ENCODE measurements at places on chromosomes 5 and 9.

DNA sequence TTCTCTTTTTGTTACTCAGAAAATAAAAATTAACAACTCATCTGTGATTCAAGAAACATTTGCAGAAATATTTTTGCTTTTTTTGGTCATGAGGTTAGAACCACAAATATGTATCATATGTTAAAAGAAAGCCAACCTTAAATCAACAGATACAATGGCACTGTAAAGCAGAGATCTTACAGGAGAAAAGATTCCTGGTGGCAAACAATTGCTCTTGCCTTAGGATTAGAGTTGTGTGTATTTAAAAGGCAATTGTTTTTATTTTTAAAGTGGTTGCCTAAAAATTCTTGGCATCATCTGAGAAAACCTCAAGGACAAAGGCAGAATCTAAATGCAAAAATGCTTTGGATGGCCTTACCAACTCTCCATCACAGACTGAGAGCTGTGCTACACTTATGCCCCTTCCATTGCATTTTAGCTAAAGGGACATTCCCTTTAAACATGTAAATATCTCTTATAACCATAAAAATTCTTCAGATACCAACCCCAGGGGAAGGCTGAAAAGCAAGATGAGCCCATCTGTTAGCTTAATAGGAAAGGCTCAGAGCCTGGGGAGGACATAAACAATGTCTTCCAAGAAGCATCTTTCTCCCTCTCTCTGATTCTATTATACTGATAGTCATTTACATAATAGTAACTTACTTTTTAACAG, 100.4 kb downstream of the FAM114A2 start:
- DNase-seq = no peak

GRCh38 chr9:6149315-6149714, 66.3 kb upstream of the IL33 start:
- DNase-seq = no peak

- peak; percentile 88 for DNase-seq
Measured at GRCh38 chr5:139664086-139664693, 16.0 kb downstream of the CXXC5 start.

GRCh38 chr9:36874261-36874660, 159.8 kb downstream of the PAX5 start:
- no peak for DNase-seq

- no peak for DNase-seq
Measured at GRCh38 chr9:129459547-129460322, 161.2 kb downstream of the C9orf50 start.

DNA sequence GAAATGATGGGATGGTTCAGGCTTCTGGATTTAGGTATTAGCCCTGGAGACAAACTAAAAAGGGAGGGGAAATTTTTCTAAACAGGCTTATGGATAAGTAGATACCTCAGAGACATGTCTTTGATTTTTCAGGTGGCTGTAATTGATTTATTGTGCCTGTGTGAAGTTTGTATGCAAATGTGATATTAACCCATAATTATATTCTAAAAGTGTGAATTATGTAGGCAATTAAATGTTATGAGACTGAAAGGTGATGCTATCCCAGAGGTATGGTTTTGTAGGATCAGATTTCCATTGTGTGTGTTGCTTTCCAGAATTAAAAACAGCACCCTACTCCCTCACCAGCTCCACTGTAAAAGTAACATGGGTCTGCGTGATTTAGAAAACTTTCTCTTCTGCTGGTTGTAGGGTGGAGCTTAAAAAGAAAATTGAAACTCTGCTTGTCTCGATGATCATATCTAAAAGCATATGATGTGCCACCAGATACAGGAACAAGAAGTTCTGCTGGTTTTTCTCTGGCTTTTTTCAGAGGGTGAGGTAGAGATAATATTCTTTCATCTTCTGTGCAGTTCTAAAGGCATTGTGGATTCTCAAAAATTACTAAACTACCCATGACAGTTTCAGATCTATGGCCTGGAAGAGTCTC, 71.8 kb upstream of the TAF11L2 start:
- DNase-seq = peak; percentile 51

DNA sequence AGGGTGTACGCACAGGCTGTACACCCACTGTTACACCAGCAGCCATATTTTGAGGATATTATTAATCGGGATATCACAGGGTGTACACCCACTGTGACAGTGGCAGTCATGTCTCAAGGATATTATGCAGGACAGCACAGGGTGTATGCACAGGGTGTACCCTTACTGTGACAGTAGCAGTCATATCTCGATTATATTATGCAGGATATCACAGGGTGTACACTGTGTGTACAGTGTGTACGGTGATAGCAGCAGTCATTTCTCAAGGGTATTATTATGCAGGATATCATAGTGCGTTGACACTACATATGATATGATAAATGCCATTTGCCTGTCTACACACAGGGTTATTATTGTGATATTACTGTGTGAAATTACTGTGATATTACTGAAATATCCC, 80.5 kb upstream of the SLC25A48 start:
- DNase-seq = no peak

- DNase-seq = peak; percentile 64
Measured at GRCh38 chr5:81779125-81779915, 28.4 kb upstream of the SSBP2 start.
